Activated naive CD4-positive, alpha-beta T cell treated with anti-CD3 and anti-CD28 coated beads for 36 hours (primary cell): ENCODE measurements at places on chromosomes 7 and 10. TPM values are rescaled to one million over a fixed set of nuclear protein-coding genes. Genes with fewer than 3 reads are reported as not detected.
A peak's percentile ranks its signal among the peaks of the same experiment; 100 is the strongest.

GRCh38 chr10:132619927-132620326 lies 82.3 kb downstream of the INPP5A start:
- DNase-seq: peak; percentile 3

DNA sequence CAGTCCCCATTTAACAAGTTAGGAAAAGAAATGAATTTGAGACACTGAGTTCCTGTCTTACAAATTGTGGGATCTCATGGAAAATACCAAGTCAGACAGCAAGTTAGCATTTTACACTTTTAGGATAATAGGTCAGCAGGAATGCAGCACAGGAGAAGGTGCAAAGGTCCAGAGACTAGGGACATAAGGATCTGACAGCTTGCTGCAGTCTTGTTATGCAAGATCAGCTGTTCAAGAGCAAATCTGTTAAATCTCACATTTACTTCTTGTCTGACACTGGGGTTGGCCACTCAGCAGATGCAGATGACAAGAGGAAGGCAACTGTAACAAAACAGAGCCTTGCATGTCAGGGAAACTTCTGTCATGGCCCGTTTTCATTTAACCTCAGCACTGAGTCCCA lies 239.6 kb downstream of the PHF14 start:
- no peak for DNase-seq

DNA sequence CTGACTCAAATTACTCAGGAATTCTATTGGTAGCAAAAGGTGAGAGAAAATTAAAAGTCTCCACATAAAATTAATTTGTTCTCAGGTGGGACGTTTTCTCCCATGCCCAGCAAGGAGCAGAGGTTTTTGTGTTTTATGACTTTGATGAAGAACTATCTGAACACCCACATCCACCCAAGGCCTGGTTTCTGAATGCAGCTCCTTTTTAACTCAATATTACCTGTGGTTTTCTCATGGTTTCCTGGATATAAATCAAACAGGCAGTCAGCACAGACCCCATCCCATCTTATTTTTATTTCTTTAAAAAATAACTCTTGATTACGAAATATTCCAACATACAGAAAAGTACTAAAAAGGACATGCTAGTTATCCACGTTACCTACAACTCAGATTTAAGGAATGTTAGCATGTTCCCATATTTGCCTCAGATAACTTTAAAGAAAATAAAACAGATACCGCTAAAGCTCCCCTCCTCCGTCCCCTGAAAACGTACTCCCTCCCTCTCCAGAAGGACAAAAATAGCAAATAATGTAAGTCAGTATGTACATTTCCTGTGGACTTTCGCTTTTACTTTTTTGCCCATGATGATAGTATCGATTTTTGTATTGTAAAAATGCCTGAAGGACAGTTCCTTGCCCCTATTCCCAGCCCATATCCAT lies 43.4 kb downstream of the GLI3 start:
- no peak for DNase-seq

Gene SLIT1
- total RNA-seq: 0.60 TPM

DNA sequence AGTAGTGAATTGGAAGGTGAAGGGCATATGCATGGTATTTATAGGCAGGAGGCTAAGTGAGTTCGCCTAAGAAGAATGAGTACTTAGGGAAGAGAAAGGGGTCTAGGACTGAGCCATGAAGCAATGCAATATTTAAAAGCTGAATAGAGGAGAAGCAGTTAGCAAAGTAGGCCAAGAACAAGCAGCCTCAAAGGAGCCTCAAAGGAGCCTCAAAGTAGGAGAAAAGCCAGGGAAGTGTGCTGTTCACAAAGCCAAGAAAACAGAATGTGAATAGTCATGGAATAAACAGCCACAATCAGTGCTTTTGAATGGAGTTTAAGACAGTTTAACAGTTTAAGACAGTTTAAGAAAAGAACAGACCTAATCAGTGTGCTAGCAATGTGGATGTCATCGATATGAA lies 762.0 kb downstream of the SORCS1 start:
- DNase-seq: no peak

GRCh38 chr10:128861018-128861901 lies 605.8 kb upstream of the MGMT start:
- no peak for DNase-seq

Gene TUBB8
- not detected for total RNA-seq

Gene APBB1IP
- 29.4 TPM for total RNA-seq

Gene NPFFR1
- not detected for total RNA-seq

- DNase-seq: no peak
Observed at GRCh38 chr7:11650500-11650899, 181.5 kb downstream of the THSD7A start.

Gene RARRES2
- not detected for total RNA-seq

- DNase-seq: no peak
Observed at GRCh38 chr7:114930829-114931655, 9.1 kb downstream of the MDFIC start.

Gene MKX
- total RNA-seq: 0.38 TPM

DNA sequence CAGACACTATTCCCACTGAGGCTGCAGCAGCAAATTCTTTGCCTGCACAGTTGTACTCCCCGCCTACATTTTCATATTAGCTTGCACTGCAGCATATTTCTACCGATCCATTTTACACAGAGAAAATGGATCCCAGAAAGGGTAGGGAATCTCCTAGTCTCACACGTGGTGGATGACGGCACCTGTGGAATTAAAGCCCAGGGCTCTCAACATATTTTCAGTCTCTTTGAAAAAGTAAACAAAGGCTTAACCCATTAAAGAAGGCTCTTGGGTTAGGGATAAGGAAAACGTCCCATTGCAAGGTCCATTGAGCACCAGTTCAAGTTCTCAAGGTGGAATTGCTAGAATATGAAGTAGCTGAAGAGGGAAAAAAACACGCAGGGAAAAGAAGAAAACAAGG lies 49.4 kb upstream of the FOXI2 start:
- no peak for DNase-seq

GRCh38 chr7:70346844-70347462 lies 748.7 kb downstream of the AUTS2 start:
- DNase-seq: peak; percentile 15

DNA sequence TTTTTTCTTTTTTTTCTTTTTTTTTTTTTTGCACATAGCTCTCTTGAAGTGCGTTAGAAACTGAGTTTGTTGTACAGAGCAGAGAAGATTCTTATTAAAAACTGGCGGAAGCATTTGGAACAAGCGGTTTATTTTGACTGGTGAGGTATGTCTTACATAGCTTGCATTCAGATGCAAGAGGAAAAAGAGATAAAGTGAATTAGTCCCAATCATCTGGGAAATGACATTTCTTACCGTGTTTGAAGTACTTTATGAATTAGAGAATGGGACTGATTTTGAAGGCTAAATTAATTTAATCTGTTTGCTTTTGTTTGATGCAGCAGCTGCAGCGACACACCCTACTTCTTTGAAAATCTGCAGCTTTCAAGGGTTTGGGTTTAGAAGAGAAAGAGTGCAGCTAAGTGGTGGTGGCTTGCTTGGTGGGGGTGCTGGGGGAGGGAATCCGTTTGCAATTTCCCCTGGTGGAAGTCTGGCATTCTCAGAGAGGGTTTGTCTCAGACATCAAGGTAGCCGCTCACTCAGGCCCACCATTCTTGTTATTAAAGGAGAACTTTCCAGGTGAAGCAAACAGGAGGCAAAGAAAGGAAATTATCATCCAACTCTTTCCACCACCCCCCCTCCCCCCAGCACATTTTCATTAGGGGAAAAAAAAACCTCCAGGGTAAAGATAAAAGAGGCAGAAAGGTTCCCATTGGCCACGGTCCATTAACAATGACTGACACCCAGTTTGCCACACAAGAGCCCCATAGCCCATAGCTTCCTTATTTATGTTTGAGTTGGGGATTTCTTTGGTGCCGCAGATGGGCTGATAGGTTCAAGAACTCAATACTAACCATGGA lies 231.7 kb downstream of the SKIDA1 start:
- no peak for DNase-seq

DNA sequence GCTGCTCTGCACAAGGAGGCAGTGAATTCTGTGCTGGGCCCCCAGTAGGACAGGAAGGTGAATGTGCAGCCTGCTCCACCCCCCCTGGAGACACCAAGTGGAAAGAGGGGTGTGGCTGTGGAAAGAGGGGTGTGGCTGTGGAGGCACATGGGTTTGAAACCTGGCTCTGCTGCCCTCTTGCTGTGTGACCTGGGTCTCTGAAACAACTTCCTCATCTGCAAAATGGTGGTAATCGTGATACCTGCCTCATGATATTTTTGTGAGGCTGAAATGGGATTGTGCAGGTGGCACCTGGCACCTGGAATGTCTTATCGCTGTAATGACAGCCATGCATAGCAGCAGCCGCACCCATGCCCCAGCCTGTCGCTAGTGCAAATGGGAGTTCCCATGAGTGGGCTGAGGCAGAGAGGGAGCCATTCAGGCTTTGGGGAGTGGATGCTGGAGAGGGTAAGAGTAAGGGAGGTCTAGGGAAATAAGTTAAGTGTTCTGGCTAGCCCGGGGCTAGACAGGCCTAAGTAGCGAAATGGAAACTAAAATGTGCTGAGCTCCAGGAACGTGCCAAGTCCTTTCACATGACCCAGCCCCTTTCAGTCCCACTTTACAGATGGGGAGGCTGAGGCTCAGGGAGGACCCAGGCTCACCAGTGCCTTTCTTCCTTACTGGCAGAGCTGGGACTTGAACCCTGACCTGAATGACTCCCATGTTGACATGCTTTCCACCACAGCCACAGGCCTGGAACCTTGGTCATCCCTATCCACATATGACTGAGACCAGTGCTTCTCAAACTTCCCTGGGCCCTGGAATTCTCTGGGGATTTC lies 35.0 kb downstream of the C10orf105 start:
- DNase-seq: peak; percentile 45

Gene MYH16
- not detected for total RNA-seq

- DNase-seq: no peak
Observed at GRCh38 chr10:8260645-8261044, 206.2 kb downstream of the GATA3 start.

Gene PTN
- not detected for total RNA-seq

Gene ITGB8
- not detected for total RNA-seq

Gene AOAH
- 1.2 TPM for total RNA-seq

Gene AKR1C1
- total RNA-seq: 1.1 TPM

Gene ITIH5
- not detected for total RNA-seq
